ENCODE measurements at places on chromosomes 11 and 22. TPM values are rescaled to one million over a fixed set of nuclear protein-coding genes. Genes with fewer than 3 reads are reported as not detected.
A peak's percentile ranks its signal among the peaks of the same experiment; 100 is the strongest.

Gene AIFM3
- 0.38 TPM for total RNA-seq

Gene SCN2B
- 0.07 TPM for total RNA-seq

Gene SPDYC
- 2.0 TPM for total RNA-seq

Gene VSIG2
- total RNA-seq, result 0.48 TPM

Gene RAG1
- total RNA-seq, result 1.1 TPM

Gene TRIM64C
- not detected for total RNA-seq

Gene SEPTIN3
- 11.0 TPM for total RNA-seq

Gene C11orf52
- total RNA-seq, result 0.33 TPM

Gene GAS2L1
- 22.2 TPM for total RNA-seq

Gene TEX12
- 0.21 TPM for total RNA-seq

Gene PGR
- total RNA-seq, result 0.31 TPM

Gene TREH
- not detected for total RNA-seq

GRCh38 chr22:48889887-48890692, 937.6 kb downstream of the BRD1 start:
- DNase-seq, result peak; percentile 42

DNA sequence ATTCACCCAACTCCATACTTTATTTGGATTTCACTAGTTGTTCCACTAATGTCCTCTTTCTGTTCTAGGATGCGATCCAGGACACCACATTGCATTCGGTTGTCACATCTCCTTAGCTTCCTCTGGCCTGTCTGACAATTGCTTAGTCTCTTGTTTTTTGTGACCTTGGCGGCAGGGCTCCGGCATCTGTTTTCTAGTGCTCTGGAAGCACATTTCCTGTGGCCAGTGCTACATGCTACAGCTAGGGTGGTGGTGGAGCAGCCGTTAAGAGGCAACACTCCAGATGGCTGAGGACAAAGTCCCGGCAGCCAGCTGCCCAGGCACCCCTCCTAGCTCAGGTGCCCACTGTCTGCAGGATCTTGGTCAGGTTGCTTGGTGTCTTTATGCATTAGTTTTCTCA, 6.8 kb downstream of the STX3 start:
- no peak for DNase-seq

DNA sequence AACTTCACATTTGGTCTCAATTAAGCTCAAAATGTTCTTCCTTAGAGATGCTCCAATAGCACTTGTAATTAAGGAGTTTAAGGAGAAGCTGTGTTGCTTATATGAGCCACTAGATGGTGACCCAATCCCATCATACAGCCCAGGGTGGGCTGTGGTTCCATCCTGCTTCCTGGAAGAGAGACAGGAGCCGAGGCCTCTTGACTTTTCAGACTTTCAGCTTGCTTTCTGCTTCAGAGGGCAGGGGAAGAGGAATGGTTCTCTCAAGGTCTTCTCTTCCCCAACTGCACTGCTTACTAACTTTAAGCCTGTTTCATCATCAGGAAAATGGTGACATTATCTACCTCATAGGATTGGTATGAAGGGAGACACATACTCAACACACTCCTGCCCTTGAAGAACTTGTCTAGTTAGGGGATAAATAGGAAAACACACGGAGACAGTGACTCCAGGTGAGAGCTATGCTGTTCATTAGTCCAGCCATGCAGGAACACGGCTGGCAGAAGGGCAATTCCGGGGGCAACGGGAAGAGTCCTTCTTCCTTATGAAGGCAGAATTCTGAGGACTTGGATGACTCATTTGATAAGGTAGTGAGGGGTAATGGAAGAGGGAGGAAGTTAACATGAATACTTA, 20.1 kb downstream of the TMEM218 start:
- DNase-seq, result peak; percentile 91

- no peak for DNase-seq
These were observed 82.1 kb downstream of the USP47 start for GRCh38 chr11:11923828-11924227.

DNA sequence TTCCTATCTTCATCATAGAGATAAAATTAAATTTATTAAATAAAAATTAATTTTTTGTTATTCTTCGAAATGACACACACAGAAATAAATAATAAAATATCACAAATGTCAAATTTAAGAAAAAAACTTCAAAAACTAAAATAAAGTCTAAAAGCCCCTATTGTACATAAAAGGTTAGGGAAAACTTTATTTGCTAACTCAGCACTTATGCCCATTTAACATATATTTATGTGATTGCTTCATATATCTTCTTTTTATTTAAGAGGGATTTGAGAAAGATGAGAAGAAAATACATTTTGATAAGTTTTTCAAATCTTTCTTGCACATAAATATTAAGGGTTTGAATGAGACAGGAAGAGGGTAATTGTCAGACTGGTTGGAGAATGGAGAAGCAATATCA, 2350.4 kb upstream of the RAG2 start:
- DNase-seq, result no peak

DNA sequence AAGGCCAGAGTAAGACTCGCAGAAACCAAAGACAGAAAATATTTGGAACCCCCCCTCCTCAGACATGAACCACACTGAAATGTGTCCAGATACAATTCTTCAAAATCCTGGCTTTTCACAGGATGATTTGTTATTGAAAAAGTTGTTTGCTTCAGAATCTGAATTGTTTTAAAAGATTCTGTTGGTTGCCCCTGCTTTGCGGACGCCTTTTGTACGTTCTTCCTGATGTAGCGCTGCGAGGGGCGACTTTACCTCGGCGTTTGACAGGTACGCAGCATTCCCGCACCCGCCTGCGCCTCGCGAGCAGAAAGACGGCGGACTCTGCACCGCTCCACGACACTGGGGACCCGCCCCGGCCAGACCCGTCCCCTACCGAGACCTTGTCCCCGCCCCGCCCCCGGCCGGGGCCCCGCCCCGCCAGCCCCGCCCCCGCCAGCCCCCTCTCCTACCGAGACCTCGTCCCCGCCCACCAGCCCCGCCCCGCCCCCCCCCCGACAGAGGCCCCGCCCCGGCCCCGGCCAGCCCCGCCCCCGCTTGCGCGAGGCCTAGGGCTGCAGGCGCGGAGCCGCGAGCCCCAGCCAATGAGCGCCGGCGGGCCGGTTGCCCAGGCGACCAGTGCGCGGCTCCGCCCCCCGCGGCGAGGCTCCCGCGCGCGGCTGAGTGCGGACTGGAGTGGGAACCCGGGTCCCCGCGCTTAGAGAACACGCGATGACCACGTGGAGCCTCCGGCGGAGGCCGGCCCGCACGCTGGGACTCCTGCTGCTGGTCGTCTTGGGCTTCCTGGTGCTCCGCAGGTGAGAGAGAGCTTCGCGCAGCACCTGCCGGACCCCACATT, at the start of gene GLB1L2:
Gene GLB1L2, plus strand, starts transcription at position 635 of the 835 bp plus-strand sequence. Its CDS starts 74 bp downstream, at position 709.
- peak; percentile 100 for DNase-seq

DNA sequence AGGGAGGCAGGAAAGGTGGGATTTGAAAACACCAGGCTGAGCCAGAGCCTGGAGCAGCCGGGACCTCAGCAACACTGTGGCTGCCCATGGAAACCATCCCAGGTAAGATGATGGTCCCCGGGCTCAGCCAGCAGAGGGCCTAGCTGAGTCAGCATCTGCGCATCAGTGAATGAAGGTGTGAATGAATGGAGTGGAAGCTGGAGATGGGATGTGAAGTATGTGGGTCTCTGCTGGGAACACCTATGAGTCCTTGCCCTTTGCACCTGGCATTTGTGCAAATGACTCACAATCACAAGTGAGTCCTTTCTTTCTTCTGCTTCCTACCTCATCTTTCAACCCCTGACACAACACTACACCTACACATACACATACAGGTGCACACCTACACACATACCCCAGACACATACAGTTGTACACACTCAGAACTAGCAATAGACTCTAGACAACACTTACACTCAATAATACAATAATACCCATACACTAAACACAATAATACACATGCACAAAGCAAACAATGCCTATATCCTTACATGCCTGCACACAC, 62.8 kb upstream of the PRDM11 start:
- peak; percentile 88 for DNase-seq

DNA sequence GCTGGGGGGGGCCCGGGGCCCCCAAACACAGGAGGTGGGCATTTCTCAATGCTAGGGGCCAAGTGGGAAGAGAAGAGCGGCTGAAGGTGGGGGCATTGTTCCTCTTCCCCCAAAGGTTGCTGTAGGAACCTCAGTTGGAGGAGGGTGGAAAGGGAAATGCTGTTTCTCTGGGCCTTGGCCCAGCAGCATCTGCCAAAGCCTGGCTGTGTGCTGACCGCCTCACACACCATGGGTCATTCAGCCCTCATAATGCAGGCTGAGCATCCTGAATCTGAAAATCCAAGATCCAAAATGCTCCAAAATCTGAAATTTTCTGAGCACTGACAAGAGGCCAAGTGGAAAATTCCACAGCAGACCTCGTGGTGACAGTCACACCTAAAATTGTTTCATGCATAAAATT, 49.0 kb upstream of the BID start:
- no peak for DNase-seq

DNA sequence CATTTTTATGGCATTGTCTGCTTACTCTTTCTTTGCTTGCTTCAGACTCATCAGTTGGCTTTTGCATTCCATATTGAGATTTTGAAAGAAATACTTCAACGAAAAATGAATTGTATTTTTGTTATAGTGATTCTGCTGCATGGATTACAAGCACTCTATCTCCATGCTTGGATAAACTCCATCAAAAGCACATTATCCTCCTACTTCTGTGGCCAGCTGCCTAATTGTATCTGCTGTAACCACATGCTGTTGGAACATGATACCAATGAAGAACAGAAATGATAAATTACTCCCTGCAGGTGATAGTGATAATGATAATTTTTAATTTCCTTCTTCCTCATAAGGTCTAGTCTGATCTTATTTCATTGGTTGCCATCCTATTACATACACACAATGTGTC, 100.8 kb downstream of the PRMT3 start:
- no peak for DNase-seq

- peak; percentile 85 for DNase-seq
These were observed 8.2 kb upstream of the CCDC88B start for GRCh38 chr11:64331569-64332371.

GRCh38 chr11:14519597-14519916, 629 bp downstream of the PSMA1 start:
- DNase-seq, result no peak

DNA sequence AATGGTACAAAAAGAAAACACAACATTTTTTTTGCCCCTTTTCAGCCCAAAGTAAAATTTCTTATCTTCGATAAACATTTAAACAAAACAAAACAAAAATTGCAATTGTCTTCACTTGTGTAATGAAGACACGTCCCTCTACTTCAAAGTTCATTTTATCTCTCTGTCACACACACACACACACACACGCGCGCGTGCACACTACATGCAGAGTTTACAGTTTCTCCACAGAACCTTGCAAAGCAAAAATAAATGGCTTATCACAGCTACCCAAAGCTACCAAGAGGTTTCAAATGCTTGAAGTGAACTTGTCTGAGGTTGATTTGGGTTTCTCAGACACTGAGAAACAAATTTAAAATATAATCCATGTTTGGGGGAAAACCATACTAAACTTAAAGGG, 72.3 kb downstream of the ETS1 start:
- DNase-seq, result no peak

DNA sequence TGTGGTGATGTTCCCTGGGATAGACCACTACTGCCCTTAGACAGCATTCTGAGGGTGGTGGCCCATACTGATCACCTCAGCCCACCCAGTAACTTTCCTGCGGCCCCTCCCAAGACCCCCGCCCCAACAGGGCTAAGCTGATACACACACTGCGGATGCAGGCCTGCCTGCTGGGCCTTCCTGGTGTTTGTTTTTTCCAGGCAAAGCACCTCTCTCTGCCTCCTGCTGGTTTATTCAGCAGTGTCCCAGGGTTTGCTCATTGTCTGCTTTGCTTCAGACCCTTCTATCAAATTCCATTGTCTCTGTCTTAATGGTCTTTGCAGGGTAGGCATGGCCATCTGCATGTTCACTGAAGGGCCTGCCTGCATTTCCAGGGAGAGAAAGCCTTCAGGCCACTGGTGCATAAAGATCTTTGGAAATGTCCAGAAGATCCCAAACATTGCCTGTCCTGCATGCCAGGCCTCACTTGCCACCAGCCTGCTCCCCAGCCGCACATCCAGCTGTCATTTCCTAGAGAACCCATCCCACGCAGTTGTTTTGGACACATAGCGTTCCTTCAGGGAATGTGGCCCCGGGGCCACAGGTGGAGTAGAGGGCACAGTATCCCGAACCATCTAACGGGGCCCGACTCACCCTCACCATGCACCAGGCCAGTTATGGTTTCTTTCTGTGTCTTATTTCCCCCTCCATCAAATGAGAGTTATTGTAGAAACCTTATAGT, 50.2 kb downstream of the BCR start:
- peak; percentile 68 for DNase-seq

DNA sequence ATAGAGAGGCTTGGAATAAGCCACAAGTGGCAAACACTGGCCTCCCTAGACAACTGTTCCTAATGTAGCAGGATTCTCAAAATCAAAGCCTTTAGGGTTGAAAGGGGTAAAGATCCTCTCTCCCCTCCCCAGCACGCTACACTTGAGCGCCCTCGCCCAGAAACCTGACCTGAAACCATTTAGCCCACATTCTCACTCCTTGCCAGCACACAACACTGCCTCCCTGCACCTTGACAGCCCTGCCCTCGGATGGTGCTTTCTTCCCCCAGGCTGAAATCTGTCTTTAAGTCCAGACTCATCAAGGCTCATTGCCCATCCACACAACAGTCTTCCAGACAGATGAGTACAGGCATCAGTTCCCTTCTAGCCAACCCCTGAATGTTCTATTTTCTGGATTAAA, 26.5 kb downstream of the CWC15 start:
- no peak for DNase-seq

GRCh38 chr11:44731685-44732430, 5.1 kb downstream of the TSPAN18 start:
- no peak for DNase-seq

DNA sequence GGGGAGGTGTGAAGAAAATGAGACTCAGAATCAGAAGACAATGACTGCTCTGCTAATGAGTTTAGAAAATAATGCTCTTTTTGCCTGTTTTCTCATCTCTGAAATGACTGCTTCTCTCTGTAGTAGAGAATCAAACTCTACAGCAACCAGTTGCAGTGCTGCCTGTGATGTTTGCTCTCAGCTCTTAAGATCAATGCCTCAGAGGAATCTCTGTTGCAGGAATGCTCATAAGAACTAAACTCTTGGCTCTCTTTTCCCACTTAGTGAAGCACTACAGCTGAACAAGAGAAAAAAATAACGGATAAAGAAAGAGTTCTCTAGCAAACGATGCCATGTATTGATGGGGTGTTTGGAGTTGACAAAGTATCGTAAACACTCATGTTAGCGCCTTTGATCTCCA, 203.5 kb upstream of the SYN3 start:
- no peak for DNase-seq

DNA sequence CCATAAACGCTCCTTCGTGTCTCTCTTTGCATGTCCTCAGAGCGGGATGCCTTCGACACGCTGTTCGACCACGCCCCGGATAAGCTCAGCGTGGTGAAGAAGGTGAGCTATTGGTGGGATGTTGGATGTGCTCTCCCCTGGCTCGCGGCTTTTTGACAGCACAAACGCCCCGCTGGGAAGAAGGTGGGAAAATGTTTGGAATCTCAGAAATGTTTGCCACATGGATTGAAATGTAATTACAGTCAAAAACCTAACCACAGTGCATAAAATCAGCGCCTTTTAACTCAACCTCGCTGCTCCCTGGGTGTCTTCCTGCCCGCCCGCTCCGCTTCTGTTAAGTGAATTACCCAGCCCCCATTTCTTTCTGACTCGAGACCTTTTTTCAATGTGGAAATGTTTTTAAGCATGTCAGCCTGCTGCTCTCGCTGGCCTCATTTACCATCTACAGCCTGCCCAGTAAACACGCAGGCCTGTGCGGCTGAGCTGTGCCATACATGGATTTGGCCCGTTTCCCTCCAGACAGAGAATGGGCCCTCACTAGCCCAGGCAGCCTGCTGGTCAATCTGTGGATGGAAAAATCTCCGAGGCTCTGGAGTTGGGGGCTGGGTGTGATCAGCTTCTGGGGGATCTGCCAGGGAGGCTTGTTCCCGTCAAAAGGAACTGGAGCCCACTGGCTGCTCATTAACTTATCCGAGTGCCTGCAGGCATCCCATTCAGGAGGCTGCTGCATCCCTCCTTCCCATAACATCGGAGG, 32.7 kb upstream of the PARVG start:
- DNase-seq, result peak; percentile 87

Measured in H7 (cell line).